G401 (cell line): ENCODE measurements at places on chromosomes 2 and 18. TPM values are rescaled to one million over a fixed set of nuclear protein-coding genes. Genes with fewer than 3 reads are reported as not detected.

NDUFAF7 gene
- total RNA-seq = 29.3 and 29.4 TPM in 2 replicates

ABCG5 gene
- not detected in 2 replicates for total RNA-seq

RESP18 gene
- total RNA-seq = not detected in 2 replicates

KCNG2 gene
- 3.8 and 8.6 TPM in 2 replicates for total RNA-seq

FAM117B gene
- 4.0 and 4.4 TPM in 2 replicates for total RNA-seq

GRCh38 chr18:34659579-34660517, 50.2 kb upstream of the DTNA start:
- DNase-seq = peak; percentile 38

DNA sequence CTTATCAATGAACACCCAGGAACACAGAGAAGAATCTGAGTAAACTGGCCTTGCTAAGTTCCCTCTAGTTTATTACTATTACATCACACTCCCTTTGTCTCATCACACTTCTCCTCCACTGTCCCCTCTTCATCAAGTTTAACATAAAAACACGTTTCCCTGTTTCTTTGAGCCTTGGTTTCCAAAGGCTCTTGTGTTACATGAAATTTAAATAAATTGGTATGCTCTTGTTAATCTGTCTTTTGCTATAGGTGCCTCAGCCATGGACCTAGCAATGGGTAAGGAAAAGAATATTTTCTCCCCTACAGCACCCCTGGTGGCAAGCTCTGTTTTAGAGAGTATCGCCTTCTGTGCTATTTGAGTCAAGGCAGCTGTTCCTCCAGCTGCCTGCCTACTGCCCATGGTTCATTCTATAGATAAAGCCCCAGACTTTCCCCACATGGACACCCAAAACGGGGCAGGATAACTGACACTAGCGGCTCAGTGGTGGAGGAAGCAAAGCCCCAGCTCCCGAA, 31.8 kb downstream of the TGIF1 start:
- DNase-seq = no peak

GRCh38 chr2:239466061-239466754, 65.4 kb upstream of the HDAC4 start:
- DNase-seq = no peak

GRCh38 chr2:11746807-11747459, 501 bp downstream of the LPIN1 start:
- peak; percentile 62 for DNase-seq

GRCh38 chr2:176768185-176768584, 444.4 kb upstream of the HNRNPA3 start:
- DNase-seq = peak; percentile 2

- no peak for DNase-seq
Measured at GRCh38 chr2:120285056-120285455, 32.4 kb downstream of the RALB start.

DNA sequence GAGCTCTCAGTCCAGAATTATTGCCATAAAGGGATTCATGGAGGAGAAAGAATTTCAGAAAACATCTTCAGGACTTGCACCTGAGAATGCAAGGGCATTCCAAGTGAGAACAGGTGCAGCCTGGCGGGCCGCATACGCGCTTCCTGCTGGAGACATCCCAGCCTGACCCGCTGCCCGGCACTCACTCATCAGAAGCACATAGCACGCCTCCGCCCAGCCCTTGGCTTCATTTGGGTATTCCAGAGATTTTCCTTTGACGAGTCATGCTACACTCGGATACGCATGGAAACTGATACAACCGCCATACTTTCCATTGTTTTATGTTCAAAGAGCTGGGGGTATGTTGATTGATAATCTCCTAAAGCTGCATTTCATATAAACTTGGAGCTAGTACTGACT, 228.0 kb upstream of the ID2 start:
- peak; percentile 65 for DNase-seq

GRCh38 chr18:44805643-44806042, 125.0 kb downstream of the SETBP1 start:
- DNase-seq = no peak

- DNase-seq = no peak
Measured at GRCh38 chr2:5374762-5375161, 317.4 kb upstream of the SOX11 start.
